ENCODE measurements at places on chromosomes 16 and 17.

DNA sequence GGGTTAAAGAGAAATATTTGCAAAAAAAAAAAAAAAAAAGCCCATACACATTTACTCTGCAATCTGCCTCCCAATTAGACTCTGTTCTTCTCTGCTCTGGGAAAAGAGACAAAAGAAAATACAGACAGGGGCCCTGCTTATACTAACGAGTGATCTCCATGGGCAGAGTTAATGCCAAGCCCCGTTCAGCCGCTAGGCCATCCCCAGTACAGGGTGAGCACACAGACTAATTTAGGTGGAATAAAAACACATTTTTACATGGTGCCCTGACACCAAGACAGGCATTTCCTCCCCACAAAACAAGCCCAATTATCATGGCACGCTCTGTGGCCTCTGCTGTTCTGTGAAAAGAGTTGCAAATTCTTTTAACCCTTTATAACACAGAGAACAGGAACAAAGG lies 356.3 kb upstream of the C16orf82 start:
- DNase-seq = no peak

DNA sequence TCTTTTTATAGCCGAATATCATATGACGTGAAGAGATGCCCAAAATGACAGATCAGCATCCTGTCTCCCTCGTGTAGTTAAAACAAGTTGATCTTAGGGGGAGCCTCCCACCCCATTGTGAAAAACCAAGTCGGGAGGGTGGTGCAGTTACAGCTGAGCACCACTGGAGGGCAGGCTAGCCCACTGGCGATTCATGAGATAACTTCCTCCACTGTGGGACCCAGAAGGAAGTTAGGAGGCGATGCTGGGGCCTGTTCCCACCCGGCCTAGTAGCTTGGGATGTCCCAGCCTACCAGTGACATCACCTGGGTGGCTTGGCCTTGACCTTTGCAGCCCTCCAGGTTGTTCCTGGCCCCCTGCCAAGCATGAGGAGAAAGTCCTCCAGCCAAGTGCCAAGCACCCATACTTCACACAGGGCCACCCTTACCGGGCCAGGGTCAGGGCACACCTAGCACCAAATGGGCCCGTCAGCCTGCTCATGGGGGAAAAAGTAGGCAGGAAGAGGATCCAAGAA lies 8.1 kb upstream of the CPNE2 start:
- DNase-seq = peak; percentile 75

GRCh38 chr17:8681170-8681949 lies 50.8 kb upstream of the MYH10 start:
- DNase-seq = no peak

DNA sequence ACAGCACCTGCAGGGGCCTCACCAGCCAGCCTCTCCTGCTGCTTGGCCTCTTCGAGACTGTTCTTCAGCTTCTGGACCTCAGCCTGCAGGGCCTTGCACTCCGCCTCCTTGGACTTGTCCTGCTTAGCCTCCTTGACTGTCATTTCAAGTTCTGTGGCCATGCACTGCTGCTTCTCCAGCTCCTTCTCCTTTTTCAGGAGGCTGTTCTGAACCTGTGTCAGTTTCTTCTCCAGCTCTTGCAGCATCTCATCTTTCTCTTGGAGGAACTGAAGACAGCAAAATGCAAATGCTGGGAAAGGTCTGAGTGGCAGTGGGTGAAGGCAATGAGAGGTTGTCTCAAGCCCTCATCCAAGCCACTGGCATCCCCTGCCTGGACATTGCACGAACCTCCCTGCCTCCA lies 39.1 kb downstream of the DHX38 start:
- no peak for DNase-seq

DNA sequence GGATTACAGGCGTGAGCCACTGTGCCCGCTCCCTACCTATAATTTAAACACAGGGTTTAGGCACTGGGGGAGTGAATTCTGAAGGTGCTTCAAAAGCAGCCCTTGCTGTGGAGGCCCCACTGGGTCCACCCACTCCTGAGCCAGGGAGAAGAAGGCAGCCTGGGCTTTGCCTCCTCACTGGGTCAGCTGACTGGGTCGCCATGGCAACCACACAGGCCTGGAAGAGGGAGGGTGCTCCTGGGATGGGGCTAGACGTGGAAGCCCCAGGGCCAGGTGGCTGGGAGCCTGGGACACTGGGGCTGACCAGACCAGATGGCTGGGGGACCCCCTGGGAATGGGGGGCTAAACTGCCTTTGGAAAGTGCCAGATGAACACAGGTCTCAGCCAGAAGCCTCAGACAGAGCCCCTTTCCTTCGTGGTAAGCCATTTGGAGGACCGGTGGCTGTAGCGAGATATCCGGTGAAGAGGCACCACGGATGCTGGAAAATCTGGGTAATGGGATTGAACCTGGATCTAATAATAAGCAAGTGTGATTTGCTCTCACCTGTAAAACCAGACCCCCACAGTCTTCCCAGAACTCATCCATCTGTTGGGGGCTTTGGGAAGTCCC lies 32.9 kb downstream of the TRARG1 start:
- DNase-seq = no peak

DNA sequence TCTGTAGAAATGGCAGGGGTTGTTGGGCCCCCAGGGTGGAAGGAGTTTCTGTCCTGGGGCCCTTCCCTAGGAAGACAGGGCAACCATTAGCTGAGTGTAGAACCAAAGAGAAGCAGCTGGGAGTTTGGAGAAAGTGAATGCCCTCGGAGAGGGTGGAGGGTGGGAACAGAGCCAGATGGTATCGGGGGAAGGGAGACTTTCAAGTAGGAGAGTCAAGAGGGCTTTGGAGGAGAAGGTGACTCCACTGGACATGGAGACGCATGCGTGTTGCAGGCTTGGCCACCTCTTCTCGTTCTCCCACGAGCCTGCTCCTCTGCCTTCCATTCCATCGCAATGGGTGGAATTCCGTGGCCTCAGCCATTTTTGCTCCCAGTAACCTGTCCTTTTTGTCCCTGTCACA lies 19.4 kb downstream of the SLC47A1 start:
- no peak for DNase-seq

DNA sequence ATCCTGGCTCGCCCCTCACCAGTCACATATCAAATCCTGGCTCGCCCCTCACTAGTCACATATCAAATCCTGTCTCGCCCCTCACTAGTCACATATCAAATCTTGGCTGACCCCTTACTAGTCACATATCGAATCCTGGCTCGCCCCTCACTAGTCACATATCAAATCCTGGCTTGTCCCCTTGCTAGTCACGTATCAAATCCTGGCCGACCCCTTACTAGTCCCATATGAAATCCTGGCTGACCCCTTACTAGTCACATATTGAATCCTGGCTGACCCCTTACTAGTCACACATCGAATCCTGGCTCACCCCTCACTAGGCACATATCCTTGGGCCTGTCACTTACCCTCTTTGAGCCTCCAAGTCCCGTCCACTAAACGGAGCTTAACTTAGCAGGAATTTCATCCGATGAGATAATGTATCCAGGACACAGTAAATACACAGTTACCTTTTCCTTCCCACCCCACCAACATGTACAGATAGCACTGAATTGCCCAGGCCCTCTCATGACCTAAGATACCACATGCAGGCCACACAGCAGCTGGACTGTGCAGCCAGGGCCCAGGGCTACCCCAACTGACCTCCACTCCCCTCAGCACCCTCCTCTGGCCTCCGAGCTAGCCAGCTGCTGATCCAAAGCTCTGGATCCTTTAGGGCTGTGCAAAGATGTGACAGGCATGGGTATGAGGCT lies 157.8 kb upstream of the RPH3AL start:
- no peak for DNase-seq

- DNase-seq = peak; percentile 89
These were observed 2.3 kb upstream of the BORCS6 start for GRCh38 chr17:8192070-8192815.

DNA sequence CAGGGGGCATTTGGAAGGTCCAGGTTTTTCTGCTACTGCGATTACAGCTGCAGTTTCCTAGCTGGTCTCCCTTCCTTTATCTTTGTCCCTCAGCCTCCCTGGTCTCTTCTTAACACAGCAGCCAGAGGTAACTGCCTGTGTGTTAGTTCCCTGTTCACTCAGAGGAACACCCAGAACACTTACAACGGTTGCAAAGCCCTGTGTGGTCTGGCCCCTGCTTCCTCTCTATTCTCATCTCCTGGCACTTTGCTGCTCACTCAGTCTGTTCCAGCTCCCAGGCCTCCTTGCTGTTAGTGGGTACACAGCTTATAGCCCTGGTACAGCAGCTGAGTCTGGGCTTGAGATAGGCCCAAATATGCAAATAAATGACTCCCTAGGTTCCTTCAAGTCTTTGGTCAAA lies 16.4 kb downstream of the NTN1 start:
- no peak for DNase-seq
